ENCODE measurements at places on chromosomes 12 and 14.

- no peak for DNase-seq
Measured at GRCh38 chr12:51886021-51886710, 1.7 kb upstream of the ANKRD33 start.

GRCh38 chr14:69439521-69440270 lies 41.2 kb downstream of the SLC39A9 start:
- DNase-seq = no peak

DNA sequence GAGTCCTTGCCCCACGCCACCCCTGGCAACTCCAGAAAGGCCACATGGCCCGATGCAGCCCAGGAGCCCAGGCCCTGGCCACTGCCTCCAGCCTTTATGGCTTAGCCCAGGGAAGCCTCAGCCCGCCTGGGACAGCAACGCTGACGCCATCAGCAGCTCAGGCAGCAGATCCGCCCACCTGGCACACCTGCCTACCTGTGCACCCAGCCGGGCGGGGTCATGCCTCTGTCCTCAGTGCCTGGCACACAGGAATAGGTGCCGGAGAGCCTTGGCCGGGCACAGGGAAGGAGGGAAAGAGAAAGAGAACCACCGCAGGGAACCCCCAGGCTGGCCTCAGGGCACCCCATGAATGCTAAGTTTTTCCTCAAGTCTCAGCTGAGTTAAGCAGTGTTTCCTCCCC lies 21.1 kb downstream of the BEGAIN start:
- DNase-seq = no peak

DNA sequence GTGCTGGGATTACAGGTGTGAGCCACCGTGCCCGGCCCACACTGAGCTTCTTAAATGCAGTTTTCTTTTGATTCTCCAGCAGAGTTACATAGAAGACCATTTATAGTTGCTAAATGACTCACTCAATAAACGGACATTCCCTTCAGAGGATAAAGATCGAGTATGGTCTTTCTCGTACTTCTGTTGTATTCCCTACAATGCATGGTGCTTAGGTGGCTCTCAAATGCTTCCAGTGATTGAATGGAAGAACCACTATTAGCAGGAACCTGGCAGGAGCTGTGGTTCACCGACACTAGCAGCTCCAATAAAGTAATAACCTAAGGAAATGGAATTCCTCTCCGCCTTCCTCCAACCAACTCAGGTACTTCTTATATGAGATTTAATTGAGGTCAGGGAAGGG lies 3.9 kb upstream of the GPRC5A start:
- DNase-seq = no peak

- no peak for DNase-seq
Measured at GRCh38 chr12:59182191-59182590, 261.9 kb upstream of the LRIG3 start.

- no peak for DNase-seq
Measured at GRCh38 chr12:81329085-81329484, 251.2 kb downstream of the ACSS3 start.

- no peak for DNase-seq
Measured at GRCh38 chr12:65391711-65392110, 113.2 kb downstream of the MSRB3 start.
